Fibroblast of gingiva (primary cell): ENCODE measurements at places on chromosomes 5 and 9.
A peak's percentile ranks its signal among the peaks of the same experiment; 100 is the strongest.

DNA sequence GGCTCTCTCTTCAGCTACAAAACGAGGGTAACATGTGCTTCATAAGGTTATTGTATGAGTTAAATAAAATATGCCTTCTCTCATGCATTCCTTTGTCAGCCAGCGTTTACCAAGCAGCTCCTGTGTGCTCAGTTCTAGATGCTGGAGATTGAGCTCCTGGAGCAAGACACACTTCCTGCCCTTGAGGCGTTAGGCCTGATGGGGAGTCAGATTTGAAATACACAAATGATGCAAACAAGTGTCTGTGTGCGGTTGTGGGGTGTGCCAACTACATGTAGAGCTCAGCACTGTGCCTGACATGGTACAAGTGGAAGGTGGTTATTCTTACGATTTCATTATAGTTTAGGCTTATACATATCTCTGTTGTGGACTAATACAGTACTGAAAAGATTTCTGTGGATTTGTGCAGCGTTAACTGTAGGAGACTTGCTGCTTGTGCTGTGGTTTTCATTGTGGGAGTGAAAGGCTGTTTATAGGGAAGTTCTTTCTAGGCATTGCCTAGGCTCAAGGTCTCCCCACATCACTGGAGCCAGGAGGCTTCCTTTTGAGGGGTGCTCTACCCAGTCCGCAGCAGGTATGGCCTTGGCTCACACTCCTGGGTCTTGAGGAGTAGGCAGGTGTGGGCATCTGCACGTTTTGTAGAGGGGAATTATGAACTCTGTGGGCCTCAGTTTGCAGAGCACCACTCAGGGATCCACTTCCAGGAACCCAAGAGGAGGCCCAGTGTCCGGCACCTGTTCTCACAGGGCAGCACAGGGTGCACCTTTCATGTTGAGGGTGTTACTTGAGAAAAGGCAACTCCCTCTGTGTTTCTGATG is 39.8 kb upstream of the ANGPTL2 start:
- DNase-seq: no peak

DNA sequence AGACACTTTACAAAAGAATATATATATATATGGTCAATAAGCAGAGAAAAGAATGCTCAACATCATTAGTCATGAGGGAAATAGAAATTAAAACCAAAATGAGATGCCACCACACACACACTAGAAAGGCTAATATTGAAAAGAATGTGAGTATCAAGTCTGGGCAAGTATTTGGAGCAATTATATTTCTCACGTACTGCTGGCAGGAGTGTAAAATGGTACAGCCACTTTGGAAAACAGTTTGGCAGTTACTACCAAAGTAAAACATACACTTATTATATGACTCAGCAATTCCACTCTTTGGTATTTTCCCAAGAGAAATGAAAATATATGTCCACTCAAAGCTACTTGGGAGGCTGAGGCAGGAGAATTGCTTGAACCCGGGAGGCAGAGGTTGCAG is 29.8 kb downstream of the NEUROG1 start:
- peak; percentile 65 for DNase-seq

DNA sequence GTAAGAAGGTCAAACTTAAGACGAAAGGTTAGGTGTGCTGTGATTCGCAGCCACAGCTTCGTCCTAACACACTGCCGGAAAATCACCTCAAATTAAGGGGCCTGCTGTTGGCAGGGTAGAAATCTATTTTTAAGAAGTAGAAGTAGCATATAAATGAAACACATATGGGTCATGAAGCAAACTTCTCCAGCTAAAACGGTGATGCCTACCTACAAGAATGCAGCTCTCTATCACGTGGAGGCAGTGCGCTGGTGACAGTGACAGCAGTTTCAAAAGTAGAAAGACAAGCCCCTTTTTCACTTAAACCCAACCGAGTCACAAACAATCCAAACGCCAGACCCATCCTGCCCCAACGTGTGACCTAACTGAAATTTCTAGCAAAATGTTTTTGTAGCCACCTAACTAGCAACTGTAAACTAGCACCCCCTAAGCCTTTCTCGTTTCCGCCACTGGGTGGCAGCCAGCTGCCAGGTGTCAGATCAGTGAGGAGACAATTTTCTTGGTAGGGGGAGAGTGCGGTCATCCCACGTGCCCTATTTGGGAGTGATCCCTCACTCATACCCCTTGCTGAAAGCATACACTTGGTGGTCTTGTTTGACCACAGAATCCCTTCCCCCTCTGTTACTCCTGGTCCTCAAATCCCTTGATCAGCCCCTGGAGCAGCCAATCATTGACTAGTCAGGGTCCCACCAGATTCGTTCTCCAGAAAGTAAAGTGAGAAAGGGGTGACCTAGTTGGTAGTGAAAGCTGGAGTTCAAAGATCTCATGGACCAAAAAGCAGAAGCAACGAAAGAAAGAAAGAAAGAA is 71.8 kb upstream of the MAMDC2 start:
- peak; percentile 49 for DNase-seq

DNA sequence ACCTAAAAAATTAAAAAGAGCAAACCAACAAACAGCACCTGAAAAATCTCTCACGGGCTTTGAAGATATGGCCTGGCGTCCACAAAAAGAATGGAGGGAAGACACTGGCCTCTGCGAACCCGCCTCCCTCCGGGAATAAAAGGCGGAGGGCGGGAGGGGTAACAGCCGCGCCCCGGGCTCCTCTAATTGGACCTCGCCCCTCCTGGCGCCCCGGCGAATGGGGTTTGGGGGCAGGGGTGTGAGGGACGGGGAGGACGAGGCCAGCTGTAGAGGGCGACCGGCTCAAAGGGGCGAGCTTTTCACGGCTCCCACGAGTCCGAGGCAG is 753 bp downstream of the FANCC start:
- peak; percentile 70 for DNase-seq

GRCh38 chr9:130987054-130987453 is 21.9 kb upstream of the LAMC3 start:
- DNase-seq: no peak

- no peak for DNase-seq
These were observed 109.2 kb upstream of the SMIM23 start for GRCh38 chr5:171676286-171676944.

DNA sequence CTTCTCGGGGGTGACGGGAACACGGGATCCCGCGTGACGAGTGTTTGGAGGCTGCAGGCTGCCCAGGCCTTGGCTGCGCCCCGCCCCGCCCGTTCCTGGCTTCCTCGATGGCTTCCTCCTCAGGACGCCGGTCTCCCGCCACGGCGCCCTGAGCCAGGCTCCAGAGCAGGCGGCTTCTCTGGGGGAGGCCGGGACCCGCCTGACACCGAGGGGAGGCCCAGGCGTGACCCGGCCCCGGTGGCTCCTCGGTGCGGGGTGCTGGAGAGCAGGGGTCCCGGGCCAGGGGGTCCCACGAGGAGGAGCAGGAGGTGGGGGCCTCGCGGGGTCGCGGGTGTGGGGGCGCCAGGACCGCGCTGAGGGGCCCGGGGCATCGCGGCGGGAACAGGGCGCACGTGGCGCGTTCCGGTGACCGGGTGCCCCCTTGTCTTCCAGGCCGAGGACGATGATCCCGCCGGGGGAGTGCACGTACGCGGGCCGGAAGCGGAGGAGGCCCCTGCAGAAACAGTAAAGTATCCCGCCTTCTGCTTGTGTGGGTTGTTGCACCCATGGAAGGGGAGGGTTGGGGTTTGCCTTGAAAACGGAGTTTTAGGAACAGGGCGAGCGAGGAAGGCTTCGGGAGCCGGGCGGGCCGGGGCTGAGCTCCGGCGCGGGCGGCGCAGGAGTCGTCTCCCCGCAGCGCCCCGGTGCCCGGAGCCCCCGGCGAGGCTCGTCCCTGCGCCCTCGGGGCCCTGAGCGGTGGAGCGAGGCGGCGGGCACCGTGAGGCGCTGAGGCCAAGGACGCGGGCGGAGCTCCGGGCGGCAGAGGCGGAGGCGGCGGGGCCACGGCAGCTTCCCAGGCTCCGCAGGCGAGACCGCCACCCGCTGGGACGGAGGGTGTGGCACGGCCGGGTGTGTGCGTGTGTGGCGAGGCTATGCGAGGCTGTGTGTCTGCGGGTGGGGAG is 22.2 kb downstream of the AHRR start:
- DNase-seq: peak; percentile 73

DNA sequence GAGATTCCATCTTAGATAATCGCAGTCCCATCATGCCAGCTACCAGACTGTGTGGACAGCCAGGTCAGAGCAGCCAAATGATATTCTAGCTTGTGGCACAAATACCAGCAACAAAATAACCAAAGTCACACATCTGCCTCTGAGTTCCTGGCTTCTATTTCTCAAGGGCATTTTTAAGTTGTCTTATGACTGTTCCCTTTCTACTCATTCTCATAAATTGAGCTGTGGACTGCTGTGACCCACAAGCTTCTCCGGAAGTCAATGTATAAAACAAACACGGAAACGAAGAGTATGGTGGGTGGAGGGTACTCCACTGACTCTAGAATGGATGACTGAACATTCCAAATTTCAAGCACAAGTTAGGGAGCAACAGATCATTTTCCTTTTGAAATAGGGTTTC is 43.9 kb downstream of the PDCD1LG2 start:
- DNase-seq: no peak

DNA sequence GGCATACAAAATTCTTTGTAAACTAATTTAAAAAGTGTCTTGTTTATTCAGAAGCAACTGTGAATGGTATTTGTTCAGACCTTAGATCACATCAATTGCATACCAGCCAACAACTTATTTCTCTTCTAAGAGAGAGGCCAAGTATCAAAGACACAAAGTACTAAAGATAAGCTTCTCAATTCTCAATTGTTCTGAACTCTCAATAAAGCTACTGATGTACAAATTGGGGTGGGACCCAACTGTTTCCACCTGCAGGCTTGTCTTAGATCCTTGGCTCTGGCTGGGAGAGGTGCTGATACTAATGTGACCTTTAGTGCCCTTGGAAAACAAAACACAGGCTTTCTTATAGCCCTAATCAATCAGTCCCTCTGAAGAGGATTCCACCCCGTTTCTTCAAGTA is 22.1 kb downstream of the XRCC4 start:
- DNase-seq: no peak

DNA sequence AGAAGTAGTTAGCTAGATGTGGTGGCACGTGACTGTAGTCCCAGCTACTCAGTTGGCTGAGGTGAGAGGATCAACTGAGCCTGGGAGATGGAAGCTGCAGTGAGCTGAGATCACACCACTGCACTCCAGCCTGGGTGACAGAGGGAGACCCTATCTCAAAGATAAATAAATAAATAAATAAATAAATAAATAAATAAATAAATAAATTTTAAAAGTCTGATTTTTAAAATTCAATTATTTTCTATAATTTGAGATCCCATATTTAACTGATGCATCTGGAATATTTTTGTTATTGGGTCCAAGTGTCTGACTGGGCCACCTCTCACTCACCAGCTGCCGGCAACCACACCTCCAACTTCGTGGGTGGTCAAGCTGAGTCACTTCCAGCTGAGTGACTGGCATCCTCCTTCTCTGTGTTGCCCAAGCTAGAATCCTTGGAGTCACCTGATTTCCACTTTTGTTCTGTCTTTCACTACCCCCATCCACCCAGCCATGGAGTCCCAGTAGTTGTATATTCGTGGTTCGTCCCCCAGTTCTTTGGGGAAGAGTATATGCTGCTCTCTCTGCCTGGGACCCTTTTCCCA is 70.9 kb downstream of the EGFLAM start:
- DNase-seq: no peak

- DNase-seq: peak; percentile 48
These were observed 24.6 kb downstream of the NR2F1 start for GRCh38 chr5:93607367-93608258.

DNA sequence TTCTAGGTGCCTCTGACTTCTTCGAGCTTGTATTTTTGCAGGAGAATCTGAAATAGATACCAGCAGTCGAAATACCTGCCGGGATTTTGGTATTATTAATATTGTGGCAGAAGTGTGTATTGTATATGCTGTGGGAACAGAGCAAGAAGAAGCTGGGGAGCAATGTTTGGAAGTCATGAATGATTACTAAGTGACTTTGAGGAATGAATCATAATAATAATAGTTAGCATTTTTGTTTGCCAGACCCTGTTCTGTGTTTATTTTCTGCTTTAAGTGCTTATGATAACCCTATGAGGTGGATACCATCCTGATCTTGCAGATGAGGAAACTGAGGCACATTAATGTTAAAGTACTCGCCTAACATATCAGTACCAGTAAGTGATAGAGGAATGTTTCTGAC is 32.4 kb downstream of the RAB24 start:
- DNase-seq: no peak

DNA sequence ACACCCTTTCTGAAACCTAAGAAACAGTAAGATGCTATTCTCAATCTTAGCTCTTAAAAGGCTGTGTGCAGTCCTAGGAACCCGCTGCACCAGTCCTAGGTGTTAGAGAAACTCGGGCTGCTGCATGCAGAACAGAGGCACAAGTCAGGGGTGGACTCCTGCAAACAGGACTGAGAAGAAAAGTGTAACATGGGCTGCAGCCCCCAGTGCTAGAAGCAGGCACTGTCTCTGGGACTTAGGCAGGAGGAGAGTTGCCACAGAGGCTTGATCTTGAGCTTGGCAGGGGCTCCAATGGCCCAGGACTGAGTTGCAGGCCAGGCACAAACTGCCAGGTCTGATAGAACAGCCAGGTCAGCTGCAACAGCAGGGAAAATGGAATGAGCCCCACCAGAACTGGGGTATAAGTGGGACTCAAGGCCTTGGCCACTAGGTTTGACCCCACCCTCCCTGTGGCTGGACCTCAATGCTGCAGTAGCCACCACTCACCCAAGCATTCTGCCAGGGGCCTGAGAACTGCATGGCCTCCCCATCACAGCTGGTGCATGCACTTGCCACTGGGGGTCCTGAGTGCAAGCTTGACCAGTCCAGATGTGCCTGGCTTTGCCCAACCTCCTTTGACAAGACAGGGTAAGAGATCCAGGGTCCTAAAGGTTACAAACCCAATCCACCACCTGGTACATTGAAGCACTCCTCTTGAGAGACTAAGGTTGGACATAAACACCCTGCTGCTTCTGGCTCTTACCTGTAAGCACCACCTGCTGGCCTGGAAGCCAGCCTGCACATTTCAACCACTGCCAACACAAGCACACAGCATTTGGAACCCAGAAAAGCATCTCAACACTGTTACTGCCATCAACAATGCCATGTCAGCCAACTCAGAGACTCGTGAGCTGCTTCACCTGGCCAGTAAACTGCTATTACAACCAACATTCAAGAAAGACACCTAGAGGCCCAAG is 103.3 kb downstream of the FBXL17 start:
- DNase-seq: no peak

DNA sequence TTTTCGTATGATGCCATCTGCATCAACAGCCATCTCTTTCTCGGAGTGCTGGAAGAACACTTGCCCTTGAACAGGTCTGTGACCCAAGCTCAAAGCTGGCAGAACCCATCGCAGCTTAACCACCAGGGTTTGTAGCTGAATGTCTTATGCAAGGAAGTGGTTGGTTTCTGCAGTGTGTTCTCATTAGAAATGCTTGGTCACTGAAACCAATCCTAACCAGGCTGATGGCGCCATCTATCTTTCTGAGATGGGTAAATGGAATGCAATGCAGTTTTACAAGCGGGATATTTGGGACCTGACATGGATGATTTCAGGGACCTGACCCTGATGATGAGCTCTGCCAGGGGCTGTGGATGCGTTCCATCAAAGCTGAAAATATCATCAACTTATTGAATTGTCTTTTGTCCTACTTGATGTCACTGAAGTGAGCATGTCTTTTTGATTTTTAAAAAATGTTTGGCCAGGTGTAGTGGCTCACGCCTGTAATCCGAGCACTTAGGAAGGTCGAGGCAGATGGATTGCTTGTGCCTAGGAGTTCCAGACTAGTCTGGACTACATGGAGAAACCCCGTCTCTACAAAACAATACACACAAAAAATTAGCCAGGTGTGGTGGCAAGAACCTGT is 28.7 kb downstream of the DMRT3 start:
- DNase-seq: peak; percentile 48
